ENCODE measurements at places on chromosomes 11 and 22.

DNA sequence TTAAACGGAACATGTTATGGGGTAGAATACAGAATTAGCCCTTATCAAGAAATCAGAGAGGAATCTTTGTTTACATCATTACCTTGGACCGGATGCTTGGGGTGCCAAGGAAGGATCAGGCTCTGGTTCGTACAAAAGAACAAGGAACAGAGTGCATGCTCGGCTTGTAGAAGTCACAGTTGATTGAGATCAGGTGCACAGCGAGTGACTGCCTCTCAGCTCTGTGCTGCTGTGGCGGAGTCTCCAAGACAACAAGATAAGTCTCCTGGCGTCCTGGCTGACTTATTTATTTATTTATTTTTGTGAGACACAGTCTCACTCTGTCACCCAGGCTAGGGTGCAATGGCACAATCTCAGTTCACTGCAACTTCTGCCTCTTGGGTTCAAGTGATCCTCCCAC is 31.8 kb downstream of the GLB1L2 start:
- no peak for DNase-seq

DNA sequence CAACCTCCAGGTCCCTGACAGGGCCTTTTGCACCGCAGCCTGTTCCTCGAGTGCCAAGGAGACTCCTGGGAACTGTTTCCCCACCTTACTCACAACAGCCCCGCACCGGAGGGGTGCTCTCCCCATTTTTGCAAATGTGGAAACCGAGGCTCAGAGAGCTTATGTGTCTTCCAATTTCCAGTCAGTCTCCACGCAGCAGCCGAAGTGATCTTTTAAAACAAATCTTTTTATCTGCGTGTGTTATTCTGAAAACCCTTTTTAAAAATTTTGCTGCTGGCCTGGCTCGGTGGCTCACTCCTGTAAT is 409 bp upstream of the TMEM134 start:
- DNase-seq = no peak

DNA sequence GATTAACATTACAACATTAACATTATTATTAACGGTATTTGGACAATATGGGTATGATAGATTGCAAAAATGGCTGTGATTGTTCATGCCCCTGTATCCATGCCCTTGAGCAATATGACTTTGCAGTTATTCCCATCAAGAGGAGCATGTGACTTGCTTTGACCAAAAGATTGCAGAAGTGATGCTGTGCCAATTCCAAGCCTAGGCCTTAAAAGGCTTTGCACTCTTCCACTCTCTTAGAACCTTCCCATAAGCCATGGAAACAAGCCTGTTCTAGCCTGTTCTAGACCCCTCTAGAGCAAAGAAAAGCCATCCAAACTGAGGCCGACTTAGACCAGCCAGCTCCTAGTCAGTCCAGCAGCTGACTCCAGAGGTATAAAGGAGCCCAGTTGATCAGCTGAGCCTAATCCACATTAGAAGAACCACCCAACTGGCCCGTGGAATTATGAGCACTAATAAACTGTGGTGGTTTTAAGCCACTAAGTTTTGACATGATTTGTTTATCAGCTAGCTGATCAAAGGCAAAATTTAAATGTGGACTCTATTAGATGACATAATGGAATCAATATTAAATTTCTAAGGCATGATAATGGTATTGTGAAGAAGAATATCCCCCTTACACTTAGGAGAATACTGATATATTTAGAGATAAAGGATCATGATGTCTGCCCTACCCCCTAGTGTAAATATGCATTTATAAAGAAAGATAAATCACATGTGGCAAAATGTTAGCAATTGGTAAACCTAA is 28.6 kb downstream of the RAB30 start:
- peak; percentile 73 for DNase-seq

GRCh38 chr22:49967706-49968208 is 7.2 kb downstream of the PIM3 start:
- DNase-seq = no peak

GRCh38 chr11:35594680-35595079 is 23.6 kb upstream of the FJX1 start:
- no peak for DNase-seq

DNA sequence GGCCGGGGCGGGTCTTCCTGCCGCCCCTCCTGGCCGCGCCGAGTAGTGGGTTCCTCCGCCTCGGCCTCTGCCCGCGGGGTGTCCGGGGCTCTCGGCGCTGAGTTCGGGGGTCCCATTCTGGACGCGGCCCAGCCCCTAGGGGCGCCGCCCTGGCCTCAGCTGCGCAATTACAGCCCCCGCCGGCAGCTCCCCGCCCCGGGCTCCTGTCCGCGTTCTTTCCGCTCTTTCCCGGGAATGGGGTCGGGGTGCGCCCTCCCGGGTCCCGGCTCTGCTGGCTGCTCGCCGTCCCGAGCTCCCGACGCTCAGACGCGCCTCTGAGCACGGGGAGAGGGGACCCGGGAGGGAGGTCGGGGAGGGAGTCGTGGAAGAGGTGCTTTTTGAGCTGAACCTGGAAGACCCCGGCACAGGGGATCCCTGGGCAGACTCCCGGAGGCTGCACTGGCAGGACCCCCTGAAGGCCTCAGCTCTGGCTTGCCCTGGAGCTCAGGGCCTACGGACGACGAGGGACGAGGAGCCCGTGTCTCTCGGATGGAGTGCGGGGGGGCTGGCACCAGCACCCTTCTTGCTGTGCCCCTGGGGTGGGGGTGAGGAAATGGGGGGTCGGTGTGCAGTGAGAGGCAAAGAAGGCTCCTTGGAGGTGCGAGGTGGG is 558 bp downstream of the TSPAN4 start:
- DNase-seq = no peak

GRCh38 chr11:132886335-132886734 is 646.0 kb downstream of the OPCML start:
- peak; percentile 40 for DNase-seq

DNA sequence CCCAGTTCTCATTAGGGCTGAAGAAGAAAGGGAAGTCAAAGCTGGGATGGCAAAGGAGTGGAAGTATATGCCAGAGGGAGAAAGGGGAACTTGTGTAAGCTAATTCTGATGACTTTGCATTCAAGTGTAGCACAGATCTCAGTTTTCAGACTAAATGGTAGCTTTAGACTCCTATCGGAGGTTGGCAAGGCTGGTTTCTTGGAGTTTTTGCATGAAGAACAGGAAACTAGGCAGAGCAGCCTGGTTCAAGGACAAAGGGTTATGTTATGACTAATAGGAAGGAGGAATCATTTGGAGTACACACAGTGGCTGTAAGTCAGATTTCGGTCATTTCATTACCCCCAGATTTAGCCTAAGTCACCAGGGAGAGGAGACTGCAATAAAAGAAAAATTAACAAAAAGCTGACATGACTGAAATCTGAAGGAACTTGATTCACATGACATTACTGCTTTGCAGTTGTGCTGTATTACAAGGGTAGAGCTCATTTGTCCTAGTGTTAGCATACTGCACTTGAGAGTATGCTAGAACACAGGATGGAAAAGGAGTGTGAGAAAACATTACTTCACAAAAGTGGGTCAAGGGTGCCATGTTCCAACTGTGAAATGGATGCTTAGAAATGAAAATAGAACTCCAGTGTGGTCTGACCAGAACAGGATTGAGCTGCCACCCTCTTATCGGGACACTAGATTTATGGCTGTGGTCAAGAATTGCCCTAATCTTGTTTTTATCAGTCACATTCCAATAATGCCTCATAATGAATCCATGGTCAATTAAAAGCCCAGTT is 23.6 kb downstream of the ADM start:
- no peak for DNase-seq

DNA sequence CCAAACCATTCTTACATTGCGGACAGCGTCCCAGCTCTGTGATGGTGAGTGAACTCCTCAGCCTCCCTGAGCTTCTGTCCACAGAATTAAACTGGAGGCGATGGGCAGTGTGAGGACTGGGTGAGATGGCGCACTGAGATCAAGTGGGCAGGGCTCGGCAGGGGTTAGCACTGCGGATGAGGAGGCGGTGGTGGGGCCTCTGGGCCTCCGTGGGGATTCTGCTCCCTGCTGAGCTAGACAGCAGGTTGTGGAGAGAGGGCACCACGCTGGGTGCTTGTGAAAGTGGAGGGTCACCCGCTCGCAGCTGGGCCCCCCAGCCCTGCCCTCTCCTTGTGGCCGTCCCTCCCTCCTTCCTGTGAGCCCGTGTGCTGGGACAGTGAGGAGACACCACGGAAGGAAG is 25.6 kb upstream of the PARVG start:
- DNase-seq = no peak

DNA sequence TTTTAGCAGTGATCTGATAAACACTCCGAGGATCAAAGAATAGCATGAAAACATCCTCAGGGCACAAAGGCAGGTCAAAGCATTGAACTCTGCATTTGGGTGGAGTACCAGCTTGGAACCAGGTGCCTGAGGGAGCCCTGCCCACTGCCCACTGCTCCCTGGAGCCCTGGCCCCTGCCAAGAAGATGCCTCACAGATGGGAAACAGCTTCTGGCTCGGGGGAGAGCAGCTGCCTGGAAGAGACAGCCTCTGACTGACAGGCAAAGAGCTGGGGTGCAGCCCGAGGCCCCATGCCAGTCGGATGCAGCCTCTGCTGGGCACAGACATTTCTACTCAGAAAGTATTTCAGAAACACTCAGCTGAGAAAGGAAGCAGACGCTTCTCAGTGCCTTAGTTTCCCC is 13.2 kb downstream of the LMO1 start:
- no peak for DNase-seq

GRCh38 chr22:30876915-30877553 is 91.5 kb downstream of the MORC2 start:
- no peak for DNase-seq

- peak; percentile 77 for DNase-seq
These were observed 274.2 kb downstream of the FAM76B start for GRCh38 chr11:95515371-95515770.

DNA sequence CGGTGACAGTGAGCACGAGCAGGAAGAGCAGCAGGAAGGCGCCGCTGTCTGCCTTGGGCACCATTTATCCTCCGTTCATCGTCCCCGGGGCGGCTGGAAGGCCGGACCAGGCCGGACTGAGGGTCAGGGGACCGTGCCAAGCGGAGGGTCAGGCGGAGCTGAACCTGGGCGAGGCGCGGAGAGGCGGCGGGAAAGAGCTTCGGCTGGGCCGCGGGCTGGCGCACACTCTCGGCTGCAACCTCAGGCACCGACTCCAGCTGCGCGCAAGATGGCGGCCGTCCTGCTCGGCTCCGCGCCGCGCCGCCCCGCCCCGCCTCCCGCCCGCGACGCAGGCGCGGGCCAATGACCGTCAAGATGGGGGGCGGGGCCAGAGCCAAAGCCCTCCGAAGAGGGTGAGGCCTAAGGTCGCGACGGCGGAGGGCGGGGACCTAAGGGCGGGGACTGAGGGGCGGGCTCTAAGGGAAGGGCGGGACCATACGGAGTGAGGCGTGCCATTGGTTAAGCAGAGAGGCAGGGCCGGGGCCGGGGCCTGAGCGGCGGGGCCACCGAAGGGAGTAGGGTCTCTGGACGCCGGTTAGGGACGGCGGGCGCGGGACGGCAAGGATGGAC is at the start of gene DGCR2:
Gene DGCR2, minus strand, starts transcription at position 270 of the 609 bp plus-strand sequence. Its CDS starts 206 bp downstream, at position 64.
- peak; percentile 83 for DNase-seq

- DNase-seq = no peak
These were observed 227.8 kb downstream of the DCDC1 start for GRCh38 chr11:31141789-31142188.

DNA sequence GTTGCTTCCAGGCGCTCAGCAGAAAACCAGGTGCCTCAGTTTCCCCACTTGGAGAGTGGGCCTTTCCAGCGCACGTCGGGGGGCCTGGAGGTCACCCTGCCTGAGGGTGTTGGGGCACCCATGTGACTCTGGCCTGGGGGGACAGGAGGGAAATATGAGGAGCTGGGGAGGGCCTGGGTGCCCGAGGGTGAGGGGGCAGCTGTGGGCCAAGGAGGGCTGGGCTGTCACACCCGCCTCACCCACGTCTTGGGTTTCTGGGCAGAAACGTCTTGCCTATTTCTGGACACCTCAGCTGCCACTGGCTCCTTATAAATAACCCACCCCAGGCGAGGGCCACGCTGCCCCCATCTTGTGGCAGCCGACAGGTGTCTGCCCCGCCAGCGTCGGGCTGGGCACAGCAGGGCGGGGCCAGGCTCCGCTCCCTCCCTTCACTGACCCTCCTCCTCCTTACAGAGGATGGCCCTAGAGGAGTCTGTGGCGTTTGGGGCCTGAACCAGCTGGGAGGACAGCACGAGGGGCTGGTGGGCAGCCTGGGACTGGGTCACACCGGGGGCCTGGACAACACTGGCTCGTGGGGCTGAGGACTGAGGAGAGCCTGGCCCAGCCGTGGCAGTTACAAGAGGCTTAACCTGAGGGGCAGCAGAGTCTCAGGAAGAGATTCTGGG is 1.5 kb downstream of the TNNT3 start:
- DNase-seq = no peak

DNA sequence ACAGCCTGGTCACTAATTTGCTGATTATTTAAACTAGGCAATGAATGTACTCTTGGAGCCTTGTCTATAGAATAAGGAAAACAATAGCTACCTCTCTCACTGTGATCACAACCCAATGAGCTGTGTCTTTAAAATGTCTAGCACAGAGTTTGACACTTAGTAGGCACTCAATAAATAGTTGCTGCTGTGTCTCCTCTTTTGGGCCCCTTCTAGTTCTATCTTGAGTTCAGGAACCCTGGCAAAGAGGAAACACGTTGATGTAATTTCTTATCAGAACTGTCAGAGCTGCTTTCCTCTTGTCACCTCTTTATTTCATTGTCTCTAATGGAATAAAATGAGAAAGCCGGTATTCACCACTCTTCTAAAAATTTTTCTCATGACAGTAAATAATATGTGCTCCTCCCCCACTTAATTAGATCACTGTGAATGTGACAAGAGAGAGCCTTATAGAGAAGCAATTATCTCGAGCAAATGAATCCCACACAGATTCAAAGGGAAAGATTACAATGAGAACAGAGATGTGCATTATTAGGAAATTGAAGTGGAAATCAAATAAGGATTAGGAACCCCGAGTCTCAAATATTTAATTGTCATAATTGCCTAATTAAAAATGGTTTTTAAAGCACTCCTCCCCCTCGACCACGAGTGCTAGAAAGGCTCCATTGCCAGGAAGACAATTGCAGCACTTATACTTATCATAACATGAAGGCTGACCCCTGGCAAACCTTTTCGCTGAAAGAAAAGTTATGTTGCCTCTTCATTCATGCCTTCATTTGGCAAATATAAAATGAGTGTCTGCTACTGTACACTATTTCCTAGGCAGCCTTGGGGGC is 175.0 kb upstream of the BDNF start:
- DNase-seq = no peak

DNA sequence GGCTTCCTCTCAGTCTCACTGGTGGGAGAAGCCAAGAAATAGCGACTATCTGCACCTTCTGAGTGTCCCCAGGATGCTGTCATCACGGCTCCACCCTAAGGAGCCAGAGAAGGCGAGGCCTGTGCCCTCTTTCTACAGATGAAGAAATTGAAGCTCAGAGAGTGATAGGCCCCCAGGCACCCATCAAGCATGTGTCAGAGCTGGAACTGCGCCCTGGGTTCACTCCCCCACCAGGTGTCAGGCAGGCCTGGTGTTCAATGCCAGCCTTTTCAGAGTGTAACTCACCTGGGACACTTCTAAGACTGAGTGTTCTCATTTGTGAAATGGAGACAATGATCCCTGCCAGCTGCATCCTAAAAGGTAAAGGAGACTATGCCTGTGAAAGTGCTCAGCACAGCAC is 127.3 kb upstream of the SEZ6L start:
- no peak for DNase-seq

GRCh38 chr22:19875531-19876313 is 21.0 kb upstream of the GNB1L start:
- no peak for DNase-seq

GRCh38 chr11:118497831-118498230 is 29.4 kb upstream of the TTC36 start:
- no peak for DNase-seq
